Muscle of arm (tissue), 14 donors: ENCODE measurements at places on chromosomes 5 and 9. TPM values are rescaled to one million over a fixed set of nuclear protein-coding genes. Genes with fewer than 3 reads are reported as not detected.

The FOXD4 gene
- polyA plus RNA-seq, result 1.6 TPM

The GPR151 gene
- polyA plus RNA-seq, result not detected

The CORO2A gene
- polyA plus RNA-seq, result 0.77 TPM

The FAT2 gene
- 0.47 TPM for polyA plus RNA-seq

The CNTLN gene
- polyA plus RNA-seq, result 7.7 TPM

The SOX30 gene
- 0.21 TPM for polyA plus RNA-seq

DNA sequence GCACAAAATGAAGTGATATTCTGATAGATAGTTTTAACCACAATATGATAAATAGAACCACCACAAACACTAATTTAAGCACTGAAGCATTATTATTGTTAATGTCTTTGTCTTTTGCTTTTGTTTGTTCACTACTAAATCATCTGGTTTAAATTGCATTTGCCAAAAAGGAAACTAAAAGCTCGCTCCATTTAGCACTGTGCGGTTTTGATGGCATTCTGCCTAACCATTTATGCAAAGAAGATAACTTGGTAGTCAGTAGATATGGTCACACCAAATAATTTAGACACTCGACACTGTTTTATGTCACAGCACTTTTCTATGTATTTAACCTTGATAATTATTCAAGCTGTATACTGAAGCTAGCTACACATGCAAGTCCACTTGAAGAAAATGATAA, 849.8 kb upstream of the CDH6 start:
- DNase-seq, result no peak

DNA sequence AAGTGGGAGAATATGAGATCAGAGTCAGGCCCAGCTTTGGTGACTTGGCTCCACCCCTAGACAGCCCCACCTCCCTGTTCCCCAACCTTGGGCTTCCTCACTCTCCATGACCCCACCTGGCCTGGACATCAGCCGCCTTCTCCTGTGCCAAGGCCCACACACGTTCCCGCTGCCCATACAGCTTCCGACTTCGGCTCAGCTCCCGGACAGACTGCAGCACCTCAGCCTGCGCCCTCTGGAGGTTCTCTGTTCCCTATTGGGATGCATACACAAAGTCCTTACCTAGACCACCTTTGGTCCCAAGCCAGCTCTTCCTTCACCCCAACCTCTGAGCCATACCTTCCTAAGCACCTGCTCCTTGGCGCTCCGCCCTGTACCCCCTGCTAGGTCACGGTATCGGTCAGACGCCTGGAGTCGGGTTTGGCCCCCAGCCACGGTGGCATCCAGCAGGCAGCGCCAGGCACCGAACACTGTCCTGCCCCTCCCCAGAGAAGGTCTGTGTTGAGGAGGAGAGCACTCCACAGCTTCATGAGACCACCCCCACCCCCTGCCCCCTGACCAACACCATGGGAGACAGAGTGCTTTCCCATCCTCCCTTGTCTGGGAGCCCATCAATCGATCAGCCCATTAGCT, 2.0 kb downstream of the FCHSD1 start:
- DNase-seq, result no peak

- no peak for DNase-seq
Observed at GRCh38 chr9:134355561-134356279, 29.5 kb downstream of the RXRA start.

GRCh38 chr9:100427366-100428263, 672 bp downstream of the MSANTD3 start:
- DNase-seq, result peak; percentile 44

DNA sequence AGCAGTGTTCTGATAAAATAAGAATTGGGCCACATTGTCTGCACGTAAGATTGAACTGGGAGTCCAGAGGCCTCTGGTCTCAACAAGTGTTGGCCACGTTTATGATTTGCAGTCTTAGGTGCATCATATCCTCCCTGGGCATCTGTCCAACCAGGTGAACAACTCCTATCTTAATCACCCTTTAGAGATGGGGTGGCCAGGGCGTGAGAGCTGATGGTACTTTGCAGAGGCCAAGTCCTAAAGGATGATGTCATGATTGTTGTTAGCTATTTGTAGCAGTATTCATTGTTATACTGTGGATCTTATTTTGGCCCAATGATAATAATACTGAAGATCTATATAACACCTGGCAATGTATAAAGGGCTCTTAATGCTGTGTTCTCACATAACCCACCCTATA, 73.2 kb upstream of the RARS1 start:
- no peak for DNase-seq

DNA sequence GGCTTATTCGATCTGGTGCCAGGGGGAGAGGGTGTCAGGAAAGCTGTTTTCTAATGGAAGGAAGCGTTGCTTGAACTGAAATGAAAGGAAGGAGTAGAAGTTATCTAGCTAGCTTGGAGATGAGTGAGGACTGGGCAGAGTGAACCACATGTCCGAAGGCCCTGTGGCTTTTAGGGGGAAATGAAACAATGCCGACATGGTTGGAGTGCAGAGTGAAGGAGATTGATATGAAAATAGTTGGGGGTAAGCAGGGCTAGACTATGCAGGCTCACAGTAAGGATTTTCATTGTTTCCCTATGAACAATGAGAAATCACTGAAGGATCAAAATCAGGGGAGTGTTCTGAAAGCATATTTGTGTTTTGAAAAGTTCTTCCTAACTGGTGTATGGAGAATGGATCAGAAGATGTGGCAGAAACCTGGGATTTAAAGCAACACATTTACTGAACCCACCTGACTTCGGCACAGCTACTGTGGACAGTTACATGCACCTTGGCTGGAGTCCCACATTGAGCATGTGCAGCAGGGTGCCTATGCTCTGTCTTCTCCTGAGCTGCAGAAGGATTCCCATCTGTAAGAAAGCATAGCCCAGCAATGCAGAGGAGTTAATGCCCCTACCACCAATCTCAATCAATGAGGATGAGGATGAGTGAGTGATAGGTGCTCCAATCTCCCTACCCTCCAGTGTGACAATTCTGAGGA, 144.4 kb upstream of the TBCA start:
- no peak for DNase-seq

DNA sequence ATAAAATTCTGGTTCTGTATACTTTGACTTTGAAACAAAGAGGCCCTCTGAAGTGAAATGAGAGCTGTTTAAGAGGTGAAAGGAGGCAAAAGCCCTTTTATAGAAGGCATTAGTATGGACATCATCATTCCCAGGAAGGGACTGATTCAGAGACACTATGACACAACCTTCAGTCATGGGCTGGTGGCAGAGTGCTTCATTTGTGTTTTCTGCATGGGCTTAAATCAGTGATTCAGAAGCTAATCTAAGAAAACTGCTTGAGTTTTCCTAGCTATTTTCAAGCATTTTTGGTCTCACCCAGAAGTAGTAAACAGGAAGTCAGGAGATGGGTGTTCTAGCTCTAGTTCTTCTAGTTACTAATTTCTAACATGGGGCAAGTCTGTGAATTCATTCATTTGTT, 288.9 kb downstream of the TRPM3 start:
- no peak for DNase-seq

GRCh38 chr9:131776473-131776872, 36.6 kb upstream of the RAPGEF1 start:
- DNase-seq, result peak; percentile 41

DNA sequence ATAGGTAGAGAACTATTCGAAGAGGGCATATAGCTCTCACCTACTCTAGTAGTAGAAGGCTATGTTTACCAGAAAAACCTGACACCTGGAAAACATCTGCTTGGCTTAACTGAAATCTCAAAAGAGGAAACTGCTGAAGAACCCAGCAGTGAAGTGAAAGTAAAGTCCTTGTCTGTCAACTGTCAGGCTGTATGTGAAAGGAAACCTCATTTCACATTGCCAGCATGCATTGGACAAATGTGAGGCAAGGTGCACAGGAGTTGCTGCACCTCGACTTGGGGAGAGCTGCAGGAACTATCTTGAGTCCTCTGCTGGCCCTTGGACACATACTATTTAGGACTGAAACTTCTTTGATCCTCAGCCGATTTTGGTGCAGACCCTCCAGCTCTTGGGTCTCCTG, 53.3 kb downstream of the NREP start:
- DNase-seq, result no peak

DNA sequence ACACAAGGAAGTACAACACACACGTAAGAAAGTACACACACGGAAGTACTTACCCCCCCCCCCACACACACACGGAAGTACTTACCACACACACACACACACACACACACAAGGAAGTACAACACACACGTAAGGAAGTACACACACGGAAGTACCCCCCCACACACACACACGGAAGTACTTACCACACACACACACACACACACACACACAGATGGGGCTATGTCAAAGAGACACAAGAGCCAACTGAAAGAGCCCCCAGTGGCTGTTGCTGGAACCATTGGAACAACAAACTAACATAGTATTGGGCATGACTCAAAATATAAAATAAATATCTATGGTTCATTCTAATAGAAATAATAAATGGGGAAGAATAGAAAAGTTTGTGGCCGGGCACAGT, 4.9 kb upstream of the MAPK9 start:
- no peak for DNase-seq

DNA sequence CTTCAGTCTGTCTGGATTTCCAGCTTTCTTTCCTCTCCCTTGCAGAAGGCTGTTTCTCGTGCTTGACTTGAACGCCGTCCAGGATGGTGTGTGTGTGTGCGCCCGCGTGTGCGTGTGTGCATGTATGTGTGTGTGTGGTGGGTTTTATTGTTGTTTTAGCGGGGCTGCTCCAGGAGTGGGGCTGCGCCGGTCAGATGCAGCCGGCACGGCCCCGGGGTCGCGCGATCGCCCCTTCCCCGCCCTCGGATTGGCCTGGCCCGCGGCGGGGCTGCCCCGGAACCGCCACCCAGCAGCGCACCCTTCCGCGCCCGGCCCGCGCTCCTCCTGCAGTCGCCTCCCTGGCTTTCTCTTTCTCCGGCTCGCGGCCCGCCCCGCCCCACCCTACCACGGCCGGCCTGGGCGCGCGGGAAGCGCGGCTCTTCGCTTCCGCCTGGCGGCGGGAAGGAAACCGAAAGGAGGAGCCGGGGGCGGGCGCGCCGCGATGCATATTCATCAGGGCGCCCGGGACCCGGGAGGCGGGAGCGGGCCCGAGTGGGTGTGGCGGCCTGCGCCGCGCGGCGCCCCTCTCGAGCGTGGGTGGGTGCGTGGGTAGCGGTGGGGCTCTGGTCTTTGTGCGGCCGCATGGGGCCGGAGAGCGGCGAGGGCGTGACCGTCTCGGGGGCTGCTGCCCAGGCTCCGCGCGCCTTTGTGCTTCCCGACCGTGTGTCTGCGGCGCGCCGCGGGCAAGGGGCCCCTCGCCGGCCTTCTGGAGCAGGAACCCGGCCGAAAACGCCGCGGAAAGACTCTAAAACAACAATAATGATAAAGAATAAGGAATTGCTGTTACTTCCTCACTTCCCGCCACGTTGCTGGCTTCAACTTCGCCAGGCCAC, 8.5 kb upstream of the NFIB start:
- DNase-seq, result peak; percentile 93

DNA sequence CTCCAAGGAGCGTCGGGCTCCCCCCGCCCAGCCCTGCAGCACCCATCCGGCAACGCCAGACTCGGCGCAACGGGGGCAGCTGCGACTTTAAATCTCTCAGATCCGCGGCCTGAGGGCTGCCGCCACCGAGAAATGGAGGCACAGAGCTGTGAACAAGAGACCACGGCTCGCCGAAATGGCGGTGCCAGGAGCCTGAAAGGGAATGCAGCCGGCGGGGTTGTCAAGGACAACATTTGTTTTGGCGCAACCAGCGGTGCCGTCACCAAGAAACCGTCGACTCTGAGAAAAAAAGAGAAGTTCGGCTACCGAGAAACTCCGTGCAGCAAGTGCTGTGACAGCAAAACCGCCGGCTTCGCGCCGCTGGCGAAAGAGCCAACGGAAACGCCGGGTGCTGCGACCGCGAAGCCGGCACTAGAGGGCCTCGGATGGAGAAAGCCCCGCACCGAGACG, 2.1 kb upstream of the ANXA2R start:
- DNase-seq, result no peak

GRCh38 chr5:42854795-42855194, 43.1 kb upstream of the SELENOP start:
- no peak for DNase-seq

DNA sequence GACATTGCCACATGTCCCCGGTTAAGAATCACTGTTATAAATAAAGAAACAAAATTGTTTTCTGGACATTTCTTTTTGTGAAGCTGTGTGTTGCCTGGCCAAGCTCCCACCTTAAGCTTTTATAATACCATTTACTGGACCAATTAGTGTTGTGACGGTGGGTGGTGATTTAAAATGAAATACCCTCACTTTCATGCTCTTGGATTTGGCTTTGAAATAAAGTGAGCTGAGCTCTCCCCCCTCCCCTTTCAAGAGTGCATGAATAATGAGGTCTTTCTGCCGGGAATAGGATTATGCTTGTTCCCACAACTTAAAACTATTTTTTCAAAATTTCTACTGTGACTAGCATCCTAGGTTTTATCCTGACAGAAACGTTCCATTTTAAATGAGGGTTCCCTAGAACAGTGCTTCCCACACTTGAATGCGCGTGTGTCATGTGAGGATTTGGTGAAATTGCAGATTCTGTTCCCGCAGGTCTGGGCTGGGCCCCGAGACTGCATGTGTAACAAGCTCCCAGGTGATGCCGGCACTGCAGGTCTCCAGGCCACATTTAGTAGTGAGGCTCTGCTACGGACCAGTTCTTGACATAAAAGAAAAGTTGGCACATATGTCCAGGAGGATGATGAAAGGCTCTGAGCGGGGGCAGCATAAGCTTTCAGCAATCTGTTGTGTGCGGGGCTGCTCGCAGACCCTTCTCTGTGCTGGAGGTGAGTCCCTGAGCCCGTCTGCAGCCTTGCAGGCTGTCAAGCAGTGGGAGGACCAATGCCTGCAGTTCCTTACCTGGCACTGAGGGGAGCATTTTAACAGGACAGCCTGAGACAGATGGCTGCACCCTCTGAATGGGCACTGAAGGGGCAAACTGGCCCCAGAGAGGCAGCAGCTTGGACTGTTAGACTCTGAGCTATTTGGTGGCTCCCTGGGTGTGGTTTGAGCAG, 24.4 kb downstream of the IQGAP2 start:
- DNase-seq, result no peak

DNA sequence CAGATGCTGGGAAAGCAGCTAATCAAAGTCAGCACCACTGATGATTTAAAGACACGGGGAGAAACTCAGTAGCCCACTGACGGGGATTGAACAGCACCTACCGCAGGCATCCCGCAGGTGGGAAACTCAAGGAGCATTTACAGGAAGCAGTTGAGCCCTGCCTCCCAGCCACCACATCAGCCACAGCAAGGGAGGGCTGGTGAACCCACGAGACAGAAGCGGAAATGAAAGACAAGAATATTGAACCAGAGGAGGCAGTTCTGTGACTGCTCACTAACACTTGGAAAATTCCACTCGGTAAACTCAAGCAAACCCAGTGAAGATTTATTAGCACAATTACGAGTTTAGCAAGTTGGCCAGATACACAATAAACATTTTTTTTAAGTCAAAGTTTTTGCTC, 10.6 kb upstream of the FAM163B start:
- DNase-seq, result no peak

DNA sequence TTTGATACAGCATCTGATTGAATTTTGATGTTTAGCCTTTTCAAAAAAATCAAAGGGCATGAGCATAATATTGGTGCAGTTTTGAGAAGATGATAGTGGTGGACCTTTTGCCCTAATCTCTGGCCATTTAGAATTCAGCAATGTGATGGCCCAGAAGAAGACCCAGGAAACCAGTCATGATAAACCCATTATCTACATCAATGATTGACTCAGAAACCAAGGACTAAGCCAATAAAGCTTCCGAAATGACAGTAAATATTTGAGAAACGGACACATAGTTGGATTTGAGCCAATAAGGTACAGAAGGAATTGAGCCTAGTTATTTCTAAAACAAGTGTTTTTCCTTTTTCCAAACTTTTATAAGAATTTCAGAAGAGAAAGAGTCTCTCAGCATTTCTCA, 1158.8 kb upstream of the DMAC1 start:
- DNase-seq, result no peak
